ENCODE measurements at places on chromosomes 7 and 10.

- no peak for DNase-seq
Observed at GRCh38 chr10:90179696-90180407, 478.5 kb downstream of the KIF20B start.

GRCh38 chr7:52455571-52455970, 579.9 kb upstream of the POM121L12 start:
- no peak for DNase-seq

GRCh38 chr7:157462419-157462771, 125.6 kb downstream of the DNAJB6 start:
- no peak for DNase-seq

DNA sequence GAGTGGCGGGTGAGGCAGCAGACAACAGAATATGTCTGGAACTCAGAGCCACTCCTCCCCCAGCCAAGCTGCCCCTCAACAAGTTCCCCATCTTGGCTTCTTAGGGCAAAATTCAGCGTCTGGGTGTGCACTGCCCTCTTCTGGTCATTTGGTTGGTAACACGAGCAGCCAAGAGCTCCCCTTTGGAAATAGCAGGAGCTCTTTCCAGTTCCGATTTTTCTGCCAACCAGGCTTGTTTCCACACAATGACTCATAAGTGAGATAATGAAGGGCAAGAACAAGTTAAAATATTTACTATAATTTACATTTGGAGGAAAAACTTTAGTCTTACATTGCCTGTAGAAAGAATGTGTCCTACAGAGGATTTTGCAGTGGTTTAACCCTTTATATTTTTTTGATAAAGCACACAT, 70.5 kb downstream of the ADCYAP1R1 start:
- DNase-seq: peak; percentile 34

DNA sequence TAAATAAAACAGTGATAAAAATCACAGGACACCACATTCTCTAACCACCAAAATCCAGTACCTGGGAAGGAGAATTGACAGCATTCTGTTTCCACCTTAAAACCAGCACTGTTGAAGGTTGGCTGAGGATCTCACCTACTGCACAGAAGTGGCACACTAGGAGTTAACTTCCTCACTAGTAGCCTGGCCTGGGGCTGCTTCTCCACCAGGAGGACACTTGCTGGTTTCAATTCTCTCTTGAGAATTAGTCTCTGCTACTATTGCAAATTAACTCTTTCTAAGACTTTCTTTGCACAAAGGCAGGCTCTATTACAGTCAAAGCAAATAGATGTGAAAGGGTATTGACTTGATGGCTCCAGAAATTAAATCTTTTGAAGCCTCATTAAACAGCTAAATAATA, 2.3 kb upstream of the CTTNBP2 start:
- DNase-seq: no peak

DNA sequence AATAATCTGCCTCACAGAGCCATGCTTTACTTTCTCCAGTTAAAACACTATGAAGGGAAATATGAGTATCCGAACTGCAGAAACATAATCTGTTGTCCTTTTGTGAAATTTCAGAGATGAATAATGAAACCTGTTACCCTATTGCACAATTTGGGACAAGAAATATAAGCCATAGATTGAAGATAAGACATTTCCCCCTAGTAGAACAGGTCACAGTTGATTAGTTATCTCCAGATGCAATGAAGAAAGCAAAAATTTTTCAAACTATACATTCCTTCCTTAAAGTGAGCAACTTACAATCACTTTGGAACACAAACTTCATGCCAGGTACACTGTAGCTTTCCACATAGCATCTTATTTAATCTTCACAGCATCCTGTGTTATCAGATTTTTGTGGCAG, 2.3 kb upstream of the CHN2 start:
- no peak for DNase-seq

- no peak for DNase-seq
Observed at GRCh38 chr10:84308021-84308420, 20.4 kb upstream of the CCSER2 start.

DNA sequence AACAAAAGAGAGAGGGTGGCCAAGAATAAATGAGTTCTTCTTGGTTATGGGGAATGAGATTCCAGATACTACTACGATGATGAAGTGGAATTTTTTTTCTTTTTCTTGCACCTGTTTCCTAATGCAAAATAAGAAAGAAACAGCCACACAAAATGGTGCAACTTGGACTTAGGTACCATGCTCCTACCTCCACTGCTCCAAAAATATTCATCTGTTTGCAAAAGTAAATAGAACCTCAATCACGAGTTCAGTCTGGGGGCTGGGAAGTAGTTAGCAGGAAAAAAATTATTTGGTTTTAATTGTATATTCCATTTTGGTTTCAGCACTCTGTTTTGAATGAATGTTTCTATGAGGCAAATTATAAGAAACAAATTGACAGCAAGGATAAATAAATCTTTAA, 73.5 kb downstream of the SLC25A13 start:
- DNase-seq: no peak

GRCh38 chr10:103127241-103127640, 65.8 kb downstream of the NT5C2 start:
- DNase-seq: no peak

DNA sequence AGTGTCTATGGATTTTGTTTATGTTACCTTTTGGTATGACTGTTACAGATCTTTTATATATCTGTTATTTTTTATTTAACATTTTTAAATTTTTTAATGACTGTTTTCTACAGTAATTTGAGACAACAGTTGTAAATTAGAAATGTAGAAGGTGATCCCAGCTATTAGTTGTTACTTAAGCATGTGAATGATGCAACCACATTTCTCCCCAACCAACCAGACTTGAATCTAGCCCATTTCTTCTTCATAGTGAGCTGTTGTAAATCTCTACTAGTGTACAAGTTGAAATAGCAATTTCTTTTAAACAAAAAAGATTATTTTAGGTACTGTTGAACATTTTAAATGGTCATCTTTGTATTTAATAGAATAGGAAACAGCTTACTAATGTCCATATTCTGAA, 18.0 kb downstream of the TMEM106B start:
- DNase-seq: no peak

DNA sequence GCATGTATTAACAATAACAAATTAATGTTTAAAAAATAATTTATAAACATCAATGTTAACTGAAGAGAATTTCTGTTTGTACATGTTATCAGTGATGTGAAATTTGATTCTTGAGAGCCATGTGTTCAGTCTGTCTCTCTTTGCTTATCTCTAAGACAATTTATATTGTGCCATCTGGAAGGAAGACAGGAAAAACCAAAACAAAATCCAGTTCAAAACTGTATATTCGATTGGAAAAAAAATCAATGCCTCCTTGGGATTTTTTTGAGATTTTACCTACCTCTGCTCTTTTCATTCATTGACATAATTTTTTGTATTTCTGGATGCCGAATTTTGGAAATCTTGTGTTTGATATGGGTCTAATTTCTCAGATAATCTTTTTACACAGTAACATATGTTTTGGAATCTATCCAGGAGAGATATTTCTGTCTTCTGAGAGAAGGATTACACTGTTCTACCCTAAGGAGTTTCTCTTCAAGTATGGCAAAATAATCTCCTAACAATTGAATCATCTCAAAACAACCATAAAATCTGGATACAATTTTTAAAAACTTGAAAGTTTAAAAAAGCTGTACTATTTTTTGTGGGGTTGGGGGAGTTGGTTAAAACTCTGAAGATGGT, 311.9 kb upstream of the GNAI1 start:
- no peak for DNase-seq

GRCh38 chr7:101081432-101081831, 3.8 kb upstream of the TRIM56 start:
- no peak for DNase-seq

DNA sequence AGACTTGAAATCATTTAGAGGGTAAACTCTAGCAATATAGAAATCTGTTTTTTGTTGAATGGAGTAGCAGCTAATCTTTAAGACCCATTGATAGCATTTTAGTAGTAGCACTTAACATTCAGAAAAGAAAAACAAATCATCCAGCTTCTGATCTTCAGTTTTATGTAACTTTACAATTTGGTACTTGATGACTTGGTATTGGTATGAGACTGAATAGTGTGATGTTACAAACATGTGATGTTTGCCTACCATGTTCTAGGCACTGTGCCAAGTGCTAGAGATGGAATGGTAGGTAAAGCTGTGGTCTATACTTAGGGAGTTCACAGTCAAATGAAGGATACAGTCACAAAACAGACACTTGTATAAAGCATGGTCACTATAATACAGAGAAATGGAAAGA, 21.3 kb downstream of the ZEB1 start:
- no peak for DNase-seq

DNA sequence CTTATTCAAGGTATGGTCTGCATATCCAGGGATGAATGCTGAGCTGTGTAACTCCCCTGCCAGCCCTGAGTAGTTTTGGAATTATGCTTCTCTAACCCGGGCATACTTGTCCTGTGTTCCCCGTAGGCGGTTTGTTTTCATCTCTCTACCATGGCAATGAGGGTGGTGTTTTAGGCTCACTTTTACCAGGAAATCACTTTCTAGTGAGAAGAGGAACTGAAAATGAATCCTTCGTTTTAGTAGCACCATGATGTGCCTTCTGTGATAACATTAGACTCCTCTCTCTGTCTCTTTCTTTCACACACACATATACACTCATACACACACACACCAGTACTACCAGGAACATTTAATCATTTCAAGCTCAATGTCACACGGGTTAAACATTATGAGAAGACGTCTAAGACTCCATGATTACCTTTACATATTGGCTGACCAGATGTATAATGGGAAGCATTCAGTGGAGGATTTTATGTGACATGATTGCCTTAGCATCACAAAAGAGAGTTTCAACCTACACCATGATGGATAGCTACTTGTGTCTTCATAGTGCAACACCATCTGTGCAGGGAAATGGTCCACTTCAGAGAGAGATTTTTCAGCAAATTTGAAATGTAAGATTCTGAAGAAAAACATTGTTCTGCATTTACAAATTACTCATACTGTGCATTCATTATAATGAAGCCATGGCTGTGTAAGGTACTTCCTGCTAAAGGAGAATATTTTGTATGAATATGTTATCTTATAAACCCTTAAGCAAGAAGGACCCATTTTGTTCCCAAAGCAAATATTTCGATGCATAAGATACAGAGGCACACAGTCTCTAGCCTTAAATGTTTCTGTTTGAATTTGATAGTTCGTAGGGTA, 31.0 kb upstream of the PFKP start:
- peak; percentile 21 for DNase-seq

- DNase-seq: peak; percentile 50
Observed at GRCh38 chr7:5567790-5568189, 144.2 kb upstream of the TNRC18 start.

- no peak for DNase-seq
Observed at GRCh38 chr7:3408814-3409595, 108.0 kb downstream of the SDK1 start.

- no peak for DNase-seq
Observed at GRCh38 chr7:122339145-122339904, 34.8 kb upstream of the FEZF1 start.

DNA sequence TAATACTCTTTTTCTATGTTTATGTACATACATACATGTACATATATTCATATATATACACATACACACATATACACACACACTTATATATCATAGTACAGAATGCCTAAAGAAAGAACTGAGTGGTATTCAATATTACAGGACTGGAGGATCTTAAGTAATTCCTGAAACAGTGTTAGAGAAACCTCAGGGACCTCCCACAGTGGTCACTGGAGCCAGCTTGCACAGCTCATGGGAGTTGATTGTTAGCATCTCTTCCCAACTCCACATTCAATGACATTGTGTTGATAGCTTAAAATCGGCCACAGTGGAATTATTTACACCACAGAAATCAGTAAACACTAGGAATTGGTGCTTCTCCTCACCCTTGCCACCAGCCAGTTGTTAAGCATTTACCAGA, 6.0 kb downstream of the LRRC17 start:
- no peak for DNase-seq

DNA sequence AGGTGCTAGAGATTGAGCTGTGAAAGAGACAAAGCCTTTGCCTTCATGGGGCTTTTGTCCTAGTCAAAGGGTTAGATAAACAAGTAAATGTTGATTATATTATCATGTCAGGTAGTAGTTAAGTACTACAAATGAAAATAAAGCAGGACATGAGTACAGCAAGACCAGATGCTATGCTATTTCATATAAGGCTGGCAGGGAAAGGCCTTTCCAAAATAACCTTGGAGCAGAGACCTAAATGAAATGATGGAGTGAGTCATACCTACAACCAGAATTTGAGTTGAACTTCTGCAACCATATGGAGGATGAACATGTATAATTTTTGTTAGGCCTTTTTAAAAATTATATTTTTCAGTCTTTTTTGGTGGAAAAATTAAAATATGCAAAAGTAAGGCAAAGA, 23.6 kb upstream of the SEMA4G start:
- DNase-seq: no peak

- no peak for DNase-seq
Observed at GRCh38 chr7:107948645-107949442, 54.1 kb downstream of the LAMB1 start.

DNA sequence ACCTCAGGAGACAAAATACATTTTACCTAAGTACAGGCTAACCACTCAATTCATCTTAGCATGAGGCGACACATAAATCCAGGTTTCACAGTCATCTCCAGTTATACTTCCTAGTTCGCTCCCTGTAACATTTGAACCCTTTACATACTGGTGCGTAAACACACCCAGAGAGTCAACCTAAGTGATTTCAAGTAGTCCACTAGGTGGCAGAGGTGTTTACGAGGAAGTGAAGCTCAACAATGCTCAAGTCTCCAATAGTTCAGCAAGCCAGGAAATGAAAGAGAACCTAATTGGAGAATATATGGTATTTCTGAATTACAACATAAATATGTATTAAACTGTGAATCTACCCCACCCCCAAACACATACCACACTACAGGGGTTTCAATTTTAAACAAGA, 76.3 kb upstream of the ABCB5 start:
- no peak for DNase-seq

- no peak for DNase-seq
Observed at GRCh38 chr7:66297579-66297978, 92.4 kb downstream of the TPST1 start.

- DNase-seq: peak; percentile 45
Observed at GRCh38 chr7:37318541-37318940, 130.1 kb downstream of the ELMO1 start.

DNA sequence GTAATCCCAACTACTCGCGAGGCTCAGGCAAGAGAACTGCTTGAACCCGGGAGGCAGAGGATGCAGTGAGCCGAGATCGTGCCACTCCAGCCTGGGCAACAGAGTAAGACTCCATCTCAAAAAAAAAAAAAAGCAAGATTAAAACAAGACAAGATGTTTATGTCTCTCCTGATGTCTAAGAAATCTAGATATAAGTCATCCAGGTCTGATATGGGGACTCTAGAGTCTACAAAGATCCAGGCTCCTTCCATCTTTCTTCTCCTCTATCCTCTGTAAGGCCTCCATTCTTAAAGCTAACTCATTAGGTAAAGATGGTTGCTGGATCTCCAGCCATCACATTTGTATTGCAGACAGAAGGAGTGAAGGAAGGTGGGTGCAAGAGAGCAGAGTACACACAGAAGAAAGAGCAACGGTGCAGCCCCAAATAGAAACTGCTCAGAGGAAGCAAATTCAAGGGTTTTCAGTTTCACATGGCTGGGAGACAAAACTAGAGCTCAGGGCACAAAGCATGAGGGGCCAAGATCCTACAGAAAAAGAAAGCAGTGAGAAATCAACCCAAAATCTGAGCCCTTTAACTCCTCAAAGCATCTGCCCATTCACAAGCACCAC, 57.6 kb downstream of the USP6NL start:
- no peak for DNase-seq

- no peak for DNase-seq
Observed at GRCh38 chr10:129385600-129385999, 81.4 kb upstream of the MGMT start.
